Colonic mucosa (tissue), 4 donors: ENCODE measurements at places on chromosomes 12 and 14. TPM values are rescaled to one million over a fixed set of nuclear protein-coding genes. Genes with fewer than 3 reads are reported as not detected.

- DNase-seq = no peak
These were observed 217.3 kb downstream of the RBM19 start for GRCh38 chr12:113748707-113749432.

DNA sequence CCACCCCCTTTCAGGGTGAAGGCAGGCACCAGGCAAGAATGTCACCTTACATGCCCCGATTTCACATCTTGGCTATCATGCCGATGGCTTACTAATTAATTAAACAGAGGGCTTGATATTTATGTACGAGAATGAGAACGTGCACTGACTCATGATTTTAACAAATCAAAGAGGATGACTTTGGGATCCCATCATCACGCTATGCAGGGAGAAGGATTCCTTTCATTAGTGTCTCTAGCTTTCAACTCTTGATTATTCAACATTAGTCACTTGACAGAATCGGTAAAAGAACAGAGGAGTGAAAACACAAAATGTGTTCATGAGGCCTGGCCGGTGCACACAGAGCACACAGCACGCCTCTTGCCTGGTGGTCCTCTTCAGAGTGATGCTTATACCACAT is 80.6 kb downstream of the PRKAB1 start:
- no peak for DNase-seq

- no peak for DNase-seq
These were observed 45.7 kb downstream of the TAOK3 start for GRCh38 chr12:118326991-118327390.

- DNase-seq = no peak
These were observed 163.5 kb downstream of the DIO2 start for GRCh38 chr14:80047761-80048160.

- no peak for DNase-seq
These were observed 4.1 kb upstream of the SERPINA1 start for GRCh38 chr14:94392510-94392935.

The SLC38A4 gene
- total RNA-seq = 3.2 TPM

The PRKD1 gene
- 2.8 TPM for total RNA-seq
